ENCODE measurements at places on chromosomes 11 and 22. TPM values are rescaled to one million over a fixed set of nuclear protein-coding genes. Genes with fewer than 3 reads are reported as not detected.

DNA sequence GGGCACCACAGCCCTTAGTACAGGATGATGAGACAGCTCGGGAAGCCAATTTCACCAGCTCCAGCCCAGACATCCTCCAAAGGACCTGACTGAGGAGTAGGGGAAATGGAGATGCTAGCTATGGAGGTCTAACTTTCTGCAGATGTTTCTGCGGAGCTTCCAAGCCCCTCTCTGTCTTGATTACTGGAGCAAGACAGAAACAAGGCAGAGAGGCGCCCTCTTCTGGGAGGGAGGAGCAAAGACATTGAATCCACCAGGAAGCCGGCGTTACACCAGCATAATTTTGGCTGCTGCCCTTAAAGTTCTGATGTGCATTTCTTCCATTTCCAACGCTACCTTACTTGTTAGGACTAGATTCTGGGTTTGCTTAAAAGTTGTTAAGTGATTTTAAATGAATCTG is 107.3 kb upstream of the HSD17B12 start:
- H3K36me3 ChIP-seq = no peaks in the 10 kb centered on the region
- DNase-seq = no peak
- no peak overlapping the region for H3K4me3 ChIP-seq

Gene PTPN5
- total RNA-seq = not detected

Gene NTM
- not detected for total RNA-seq

DNA sequence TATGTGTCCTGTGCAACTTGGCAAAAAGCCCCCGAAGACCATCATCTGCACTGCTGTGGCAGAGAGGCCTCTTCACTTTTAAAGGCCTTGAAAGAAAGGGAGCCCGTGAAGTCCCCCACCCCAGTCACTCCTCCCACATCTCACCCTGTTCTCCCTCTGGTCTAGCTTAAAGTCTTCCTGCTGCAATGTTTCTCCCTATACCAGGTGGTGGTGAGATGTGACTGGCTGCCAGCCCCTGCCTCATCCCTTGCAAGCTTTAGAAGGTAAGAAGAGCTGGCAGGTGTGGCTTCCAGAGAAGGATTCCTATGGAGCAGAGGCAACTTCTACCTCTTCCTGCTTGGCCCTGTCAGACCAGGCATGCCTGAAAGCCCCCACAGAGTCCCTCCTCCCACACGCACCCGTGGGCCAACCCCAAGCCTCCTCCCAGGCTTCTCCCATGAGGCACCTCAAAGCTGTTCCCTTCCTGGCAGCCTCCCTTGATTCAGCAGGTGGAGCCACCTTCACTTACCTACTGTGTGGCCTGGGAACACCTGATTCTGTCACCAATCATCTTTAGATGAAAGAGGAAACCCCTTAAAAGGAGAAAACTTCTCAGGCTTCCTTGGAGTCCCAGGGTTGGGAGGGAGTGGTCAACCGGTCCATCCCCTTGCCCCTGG is 4.0 kb upstream of the TRIM29 start:
- peak; percentile 2 for DNase-seq
- no peaks in the 10 kb centered on the region for H3K4me1 ChIP-seq
- no peak overlapping the region for H3K4me3 ChIP-seq
- H3K27me3 ChIP-seq = no peaks in the 10 kb centered on the region
- H3K36me3 ChIP-seq = no peaks in the 10 kb centered on the region
- no peak overlapping the region for H3K27ac ChIP-seq

- no peaks in the 10 kb centered on the region for H3K36me3 ChIP-seq
- no peaks in the 10 kb centered on the region for H3K4me1 ChIP-seq
- no peak overlapping the region for H3K27ac ChIP-seq
These were observed 13.3 kb downstream of the ARVCF start for GRCh38 chr22:20003304-20003703.

DNA sequence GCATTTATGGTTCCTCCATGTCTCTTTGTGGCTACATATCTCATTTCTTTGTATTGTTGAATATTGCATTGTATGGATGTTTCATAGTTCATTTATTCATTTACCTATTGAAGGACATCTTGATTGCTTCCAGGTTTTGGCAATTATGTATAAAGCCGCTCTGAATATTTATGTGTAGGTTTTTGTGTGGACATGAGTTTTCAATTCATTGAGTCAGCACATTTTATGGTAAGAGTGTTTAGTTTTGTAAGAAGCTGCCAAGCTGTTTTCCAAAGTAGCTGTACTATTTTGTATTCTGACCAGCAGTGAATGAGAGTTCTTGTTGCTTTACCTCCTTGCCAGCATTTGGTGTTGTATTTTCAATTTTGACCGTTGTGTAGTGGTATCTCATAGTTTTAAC is 39.2 kb downstream of the KDM2A start:
- no peak for DNase-seq
- no peaks in the 10 kb centered on the region for H3K27me3 ChIP-seq
- no peaks in the 10 kb centered on the region for H3K4me1 ChIP-seq
- no peak overlapping the region for H3K4me3 ChIP-seq
- no peak overlapping the region for H3K27ac ChIP-seq

Gene C11orf97
- not detected for total RNA-seq

GRCh38 chr22:39232246-39232645 is 12.5 kb downstream of the PDGFB start:
- H3K4me3 ChIP-seq = no peak overlapping the region
- DNase-seq = no peak
- peaks cover 47% of the 10 kb centered on the region for H3K4me1 ChIP-seq

- no peak overlapping the region for H3K4me3 ChIP-seq
- no peaks in the 10 kb centered on the region for H3K36me3 ChIP-seq
- H3K27me3 ChIP-seq = no peaks in the 10 kb centered on the region
- H3K27ac ChIP-seq = no peak overlapping the region
- H3K4me1 ChIP-seq = peaks cover 4% of the 10 kb centered on the region
These were observed 96.4 kb upstream of the PARVA start for GRCh38 chr11:12280838-12281565.

- no peaks in the 10 kb centered on the region for H3K36me3 ChIP-seq
- H3K4me3 ChIP-seq = no peak overlapping the region
- no peaks in the 10 kb centered on the region for H3K4me1 ChIP-seq
These were observed 59.2 kb upstream of the PRODH start for GRCh38 chr22:18995327-18995711.

GRCh38 chr11:1090600-1091331 is 16.1 kb downstream of the MUC2 start:
- DNase-seq = no peak
- H3K36me3 ChIP-seq = no peaks in the 10 kb centered on the region
- no peaks in the 10 kb centered on the region for H3K4me1 ChIP-seq
- H3K4me3 ChIP-seq = no peak overlapping the region
- no peak overlapping the region for H3K27ac ChIP-seq

GRCh38 chr11:71301046-71301857 is 48.9 kb upstream of the SHANK2 start:
- no peaks in the 10 kb centered on the region for H3K4me1 ChIP-seq
- H3K4me3 ChIP-seq = no peak overlapping the region
- H3K27ac ChIP-seq = no peak overlapping the region
- DNase-seq = no peak
- H3K36me3 ChIP-seq = no peaks in the 10 kb centered on the region

DNA sequence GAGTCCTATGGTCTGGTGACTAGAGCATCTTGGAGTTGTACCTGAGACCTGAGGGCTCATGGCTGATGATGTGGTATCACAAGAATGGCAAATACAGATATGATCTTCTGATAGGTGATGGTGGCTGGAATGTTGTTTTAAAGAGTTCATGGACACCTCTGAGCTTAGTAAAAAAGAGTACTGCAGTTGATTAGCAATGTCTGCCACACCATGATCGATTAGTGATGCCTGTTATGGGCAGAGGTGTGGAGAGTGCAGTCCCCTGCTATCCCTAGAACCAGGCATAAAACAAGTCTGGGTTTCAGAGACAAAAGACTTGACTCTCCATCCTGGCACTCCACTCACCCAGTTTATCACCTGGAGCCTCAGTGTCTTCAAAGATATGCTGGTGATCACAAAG is 1.4 kb upstream of the BATF2 start:
- H3K36me3 ChIP-seq = no peaks in the 10 kb centered on the region
- no peak overlapping the region for H3K4me3 ChIP-seq
- H3K27me3 ChIP-seq = no peaks in the 10 kb centered on the region
- no peak overlapping the region for H3K27ac ChIP-seq
- peaks cover 8% of the 10 kb centered on the region for H3K4me1 ChIP-seq

- no peaks in the 10 kb centered on the region for H3K27me3 ChIP-seq
- H3K4me3 ChIP-seq = no peak overlapping the region
- no peak overlapping the region for H3K27ac ChIP-seq
- H3K4me1 ChIP-seq = no peaks in the 10 kb centered on the region
These were observed 235.5 kb downstream of the GRIK4 start for GRCh38 chr11:120746836-120747609.

GRCh38 chr11:64522843-64523380 is 68.1 kb upstream of the SLC22A12 start:
- H3K27ac ChIP-seq = no peak overlapping the region
- H3K4me3 ChIP-seq = no peak overlapping the region
- H3K36me3 ChIP-seq = no peaks in the 10 kb centered on the region

- H3K4me1 ChIP-seq = peaks cover 27% of the 10 kb centered on the region
- H3K4me3 ChIP-seq = no peak overlapping the region
- H3K36me3 ChIP-seq = no peaks in the 10 kb centered on the region
These were observed 1.0 kb upstream of the C11orf96 start for GRCh38 chr11:43941257-43941994.

Gene ISX
- not detected for total RNA-seq

Gene DNAJB13
- total RNA-seq = 0.45 TPM

Gene KCNQ1OT1
- total RNA-seq = 0.75 TPM

DNA sequence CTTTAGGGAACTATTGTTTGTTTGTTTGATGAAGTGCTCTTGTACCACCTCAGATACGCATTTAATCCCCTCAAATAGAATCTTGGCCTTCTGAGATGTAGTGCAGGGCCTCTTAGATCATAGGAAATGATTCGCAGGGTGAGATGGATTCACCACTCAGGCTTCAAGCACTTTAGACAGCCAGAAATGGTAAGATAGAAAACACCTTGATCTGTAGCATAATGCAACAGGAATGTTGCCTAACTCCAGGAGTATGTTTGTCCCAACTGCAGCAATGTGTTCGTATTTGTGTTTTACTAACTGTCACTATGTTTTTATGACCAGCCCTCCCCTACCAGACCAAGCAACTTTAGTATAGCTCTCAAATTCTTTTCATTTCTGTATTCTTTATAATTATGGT is 761.2 kb downstream of the NELL1 start:
- H3K4me1 ChIP-seq = no peaks in the 10 kb centered on the region
- no peak overlapping the region for H3K27ac ChIP-seq
- H3K36me3 ChIP-seq = no peaks in the 10 kb centered on the region
- DNase-seq = no peak

GRCh38 chr11:33934450-33934849 is 42.6 kb upstream of the LMO2 start:
- DNase-seq = no peak
- H3K36me3 ChIP-seq = no peaks in the 10 kb centered on the region
- no peak overlapping the region for H3K4me3 ChIP-seq
- peaks cover 13% of the 10 kb centered on the region for H3K4me1 ChIP-seq

- H3K36me3 ChIP-seq = no peaks in the 10 kb centered on the region
- H3K27ac ChIP-seq = no peak overlapping the region
- no peaks in the 10 kb centered on the region for H3K27me3 ChIP-seq
- DNase-seq = no peak
These were observed 19.9 kb downstream of the PACSIN2 start for GRCh38 chr22:42994917-42995562.

DNA sequence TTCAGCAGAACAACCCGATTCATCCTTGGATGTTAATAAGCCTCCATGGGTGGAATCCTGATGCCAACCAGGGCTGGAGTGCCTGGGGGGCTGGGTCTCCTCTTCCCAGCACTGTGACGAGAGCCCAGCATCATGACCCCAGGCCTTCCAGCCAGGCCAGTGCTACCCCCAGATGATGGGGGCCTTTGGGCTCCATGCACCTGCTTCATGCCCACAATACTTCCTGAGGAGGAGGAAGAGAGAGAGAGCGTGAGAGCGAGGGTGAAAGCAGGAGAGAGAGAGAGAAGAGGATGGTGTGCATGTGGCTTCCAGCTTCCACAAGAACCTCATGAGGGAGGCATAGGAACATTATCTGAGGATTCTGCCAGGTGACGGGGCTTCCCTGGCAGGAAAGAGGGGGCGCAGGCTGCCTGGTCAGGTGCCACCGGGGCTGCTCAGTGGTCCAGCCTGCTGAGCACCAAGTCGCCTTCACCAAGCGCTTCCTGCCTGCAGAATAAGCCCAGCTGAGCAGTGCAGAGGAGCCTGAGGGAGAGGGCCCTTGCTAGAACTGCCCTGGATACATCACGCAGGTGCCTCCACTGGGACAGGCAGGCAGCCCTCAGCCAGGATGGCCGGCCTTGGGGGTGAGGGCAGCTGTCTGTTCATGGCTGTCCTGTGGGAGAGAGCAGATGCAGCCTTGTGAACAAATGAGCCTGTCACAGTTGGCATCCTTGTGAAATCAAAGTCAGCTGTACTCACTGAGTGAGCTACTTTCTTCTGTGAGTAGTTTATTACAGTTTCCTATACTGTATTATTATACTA is 243.3 kb upstream of the B3GAT1 start:
- peaks cover 4% of the 10 kb centered on the region for H3K4me1 ChIP-seq
- no peak for DNase-seq
- no peaks in the 10 kb centered on the region for H3K36me3 ChIP-seq
- no peak overlapping the region for H3K4me3 ChIP-seq
- H3K27me3 ChIP-seq = no peaks in the 10 kb centered on the region

DNA sequence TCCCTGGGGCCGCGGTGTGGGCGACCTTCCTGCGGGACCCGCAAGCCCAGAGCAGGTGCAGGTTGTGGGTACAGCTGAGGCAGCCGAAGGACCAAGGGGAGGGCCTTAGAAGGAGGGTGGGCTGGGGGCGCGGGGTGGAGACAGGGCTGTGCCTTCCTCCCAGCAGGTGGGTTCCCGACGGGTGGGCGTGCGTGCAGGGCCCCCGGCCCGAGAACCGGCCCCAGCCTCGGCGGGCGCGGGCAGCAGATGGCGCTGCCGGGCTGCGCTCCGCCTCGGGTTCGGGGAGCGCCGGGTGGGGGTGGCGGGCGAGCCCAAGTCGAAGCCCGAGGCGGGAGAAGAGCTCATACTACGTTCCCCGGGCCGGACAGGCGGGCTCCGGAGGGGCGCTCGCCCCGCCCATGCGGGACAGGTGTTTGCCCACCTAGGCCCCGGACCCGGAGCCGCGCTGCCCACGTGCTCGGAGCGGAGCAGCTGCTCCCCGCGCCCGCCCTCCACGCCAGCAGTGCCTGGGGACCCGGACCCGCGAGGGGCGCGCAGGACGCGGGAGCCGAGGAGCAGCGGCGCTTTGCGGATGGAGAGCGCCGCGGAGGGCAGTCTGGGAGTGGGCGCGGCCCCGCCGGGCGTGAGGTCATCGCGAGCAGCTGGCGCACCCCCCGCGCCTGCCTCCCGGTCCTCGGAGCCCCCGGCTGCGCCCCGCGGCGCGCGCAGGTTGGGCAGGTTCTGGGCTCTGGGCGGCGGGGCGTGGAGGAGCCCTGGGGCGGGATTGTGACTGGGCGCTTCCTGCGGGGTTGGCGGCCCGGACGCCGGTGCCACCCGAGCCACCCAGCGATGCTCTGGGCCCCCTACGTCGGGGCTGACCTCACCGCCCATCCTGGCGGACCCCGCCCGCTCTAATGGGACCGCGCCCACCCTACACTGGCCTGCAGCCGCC is 25.3 kb downstream of the DUSP8 start:
- no peak overlapping the region for H3K27ac ChIP-seq
- no peak for DNase-seq
- H3K4me3 ChIP-seq = no peak overlapping the region
- peaks cover 17% of the 10 kb centered on the region for H3K4me1 ChIP-seq
- H3K36me3 ChIP-seq = no peaks in the 10 kb centered on the region

All from natural killer cell (primary cell).